Activated CD4-positive, alpha-beta T cell treated with anti-CD3 and anti-CD28 coated beads, Interleukin-2, amount 50 U/mL, for 24 hours (primary cell): ENCODE measurements at places on chromosomes 12 and 14.

GRCh38 chr14:85587151-85587711 lies 57.3 kb downstream of the FLRT2 start:
- no peak for DNase-seq

GRCh38 chr12:12845794-12846243 lies 32.7 kb downstream of the DDX47 start:
- DNase-seq = no peak

DNA sequence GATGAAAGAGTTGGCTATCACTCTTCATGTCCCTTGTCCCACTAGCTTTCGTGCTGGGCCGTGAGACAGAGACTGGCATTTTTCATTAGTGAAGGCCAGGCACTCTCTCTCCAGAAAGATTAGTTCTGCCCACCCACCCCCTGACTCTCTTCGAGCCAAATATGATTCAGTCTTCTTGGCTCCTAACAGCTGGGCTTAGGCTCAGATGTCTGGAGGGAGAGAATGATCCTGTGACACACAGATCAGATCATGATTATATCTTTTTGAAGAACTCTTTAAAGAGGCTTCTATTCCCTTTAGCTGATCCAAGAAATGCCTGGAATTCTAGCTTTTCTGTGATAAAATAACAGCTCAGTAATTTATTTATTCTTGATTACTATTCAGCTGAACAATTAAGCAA lies 5.2 kb upstream of the GNG2 start:
- DNase-seq = no peak

GRCh38 chr14:61703342-61704129 lies 8.2 kb downstream of the HIF1A start:
- no peak for DNase-seq

DNA sequence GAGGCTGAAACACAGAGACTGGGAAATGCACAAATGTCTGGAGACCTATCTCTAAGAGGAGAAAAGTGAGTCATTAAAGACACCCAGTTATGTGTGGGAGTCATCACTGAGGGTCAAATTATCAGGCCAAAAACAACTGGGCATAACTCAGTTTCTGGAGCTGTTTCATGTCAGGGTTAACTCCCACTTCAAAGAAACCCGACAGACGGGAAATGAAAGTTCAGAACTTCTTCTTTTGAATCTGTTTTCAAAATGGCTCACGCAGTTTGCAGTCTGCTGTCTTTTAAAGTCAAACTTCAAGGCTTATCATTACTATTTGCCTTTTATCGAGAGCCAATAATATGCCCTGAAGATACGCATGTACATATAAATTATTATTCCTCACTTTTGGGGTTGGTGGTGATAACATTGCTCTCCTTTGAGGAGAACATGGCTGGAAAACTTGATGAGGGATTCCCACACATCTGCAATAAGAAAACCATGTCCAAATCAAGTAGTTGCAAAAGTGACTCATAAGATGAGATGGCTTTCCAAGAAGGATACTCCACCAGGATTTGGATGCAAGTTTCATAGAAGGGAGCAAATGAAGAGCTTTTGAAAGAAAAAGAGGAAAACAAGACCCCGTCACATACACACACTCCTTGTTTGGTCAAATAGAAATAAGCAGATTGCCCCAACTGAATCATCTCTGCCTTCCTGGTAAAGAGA lies 341.4 kb downstream of the ADAMTS20 start:
- DNase-seq = no peak

DNA sequence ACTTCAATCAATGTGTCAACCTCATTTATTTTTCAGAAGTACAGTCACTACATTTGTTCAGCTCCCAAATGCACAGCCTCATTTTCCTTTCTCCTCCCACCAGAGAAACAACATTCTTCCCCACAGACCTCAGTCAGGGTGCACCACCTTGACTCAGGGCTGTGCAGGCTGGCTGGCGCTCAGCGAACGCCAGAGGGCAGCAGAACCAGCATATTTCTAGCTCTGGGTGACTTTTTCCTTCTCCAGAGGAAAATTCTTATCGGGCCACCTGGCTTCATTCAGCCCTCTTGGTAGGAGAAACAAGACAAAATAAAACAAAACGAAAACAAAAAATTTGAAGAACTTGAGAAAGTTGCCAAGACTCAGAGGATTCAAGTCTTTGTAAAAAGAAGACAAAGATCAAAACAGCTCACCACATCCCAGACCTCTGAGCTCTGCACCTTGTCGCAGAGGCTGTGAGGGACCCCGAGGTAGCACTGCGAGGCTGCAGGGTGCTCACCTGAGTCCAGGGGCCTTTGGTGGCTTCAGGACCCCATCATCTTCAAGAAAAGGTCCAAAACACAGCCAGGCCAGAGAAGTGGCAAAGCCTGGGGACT lies 33.7 kb downstream of the PAH start:
- DNase-seq = peak; percentile 15

- no peak for DNase-seq
Observed at GRCh38 chr14:36430169-36430568, 89.9 kb downstream of the NKX2-1 start.

- no peak for DNase-seq
Observed at GRCh38 chr12:117583677-117584225, 222.3 kb upstream of the NOS1 start.

- no peak for DNase-seq
Observed at GRCh38 chr12:56115329-56115728, 1.1 kb upstream of the RPL41 start.

GRCh38 chr14:49461529-49462401 lies 124.4 kb downstream of the RPS29 start:
- no peak for DNase-seq

DNA sequence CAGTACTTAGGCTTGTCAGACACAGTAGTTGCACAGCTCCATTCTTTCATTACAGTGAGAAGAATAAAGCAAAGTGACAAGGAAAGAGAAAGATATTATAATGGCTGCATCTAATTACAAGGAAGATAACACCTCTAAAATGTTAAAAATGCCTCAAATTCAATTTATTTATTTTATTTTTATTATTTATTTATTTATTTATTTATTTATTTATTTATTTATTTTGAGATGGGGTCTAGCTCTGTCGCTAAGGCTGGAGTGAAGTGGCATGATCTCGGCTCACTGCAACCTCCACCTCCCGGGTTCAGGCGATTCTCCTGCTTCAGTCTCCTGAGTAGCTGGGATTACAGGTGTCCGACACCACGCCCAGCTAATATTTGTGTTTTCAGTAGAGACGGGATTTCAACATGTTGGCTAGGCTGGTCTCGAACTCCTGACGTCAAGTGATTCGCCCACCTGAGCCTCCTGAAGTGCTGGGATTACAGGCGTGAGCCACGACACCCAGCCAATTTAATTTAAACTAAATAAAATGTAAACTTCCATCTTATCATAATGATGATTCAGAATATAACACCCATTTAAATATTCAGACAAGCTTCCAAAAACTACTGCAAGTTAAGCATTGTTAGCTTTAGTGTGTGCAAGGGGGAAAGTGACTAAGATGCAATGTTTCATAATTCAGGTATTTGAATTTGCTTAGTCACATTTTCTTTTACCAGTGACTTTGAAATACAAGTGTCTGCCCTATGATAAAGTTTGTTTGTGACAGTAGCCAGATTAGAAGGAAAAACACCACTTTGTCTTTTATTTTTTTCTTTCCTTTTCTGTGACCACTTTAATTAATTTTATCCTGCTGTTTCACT lies 2.4 kb upstream of the CFAP54 start:
- DNase-seq = no peak

DNA sequence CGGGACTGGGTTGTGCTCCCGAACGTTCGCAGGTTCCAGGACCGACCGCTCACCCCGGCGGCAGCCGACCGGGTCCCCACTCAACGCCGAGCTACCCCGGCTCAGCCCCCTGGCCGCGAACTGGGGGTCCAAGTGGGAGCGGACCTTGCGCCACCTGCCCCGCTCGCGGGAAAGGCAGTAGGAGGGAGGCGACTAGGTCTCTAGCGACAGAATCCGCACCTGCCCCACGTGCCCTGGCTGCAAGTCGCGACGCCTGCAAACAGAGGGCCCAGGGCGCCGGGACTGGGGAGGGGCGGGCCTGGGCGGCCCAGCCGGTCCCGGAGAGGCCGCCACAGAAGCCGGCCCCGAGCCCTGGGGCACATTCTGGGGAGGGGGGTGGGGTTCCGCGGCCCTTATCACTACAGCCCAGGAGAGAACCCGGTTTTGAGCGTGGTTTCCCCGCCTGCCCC lies 239.2 kb upstream of the CPNE8 start:
- no peak for DNase-seq

DNA sequence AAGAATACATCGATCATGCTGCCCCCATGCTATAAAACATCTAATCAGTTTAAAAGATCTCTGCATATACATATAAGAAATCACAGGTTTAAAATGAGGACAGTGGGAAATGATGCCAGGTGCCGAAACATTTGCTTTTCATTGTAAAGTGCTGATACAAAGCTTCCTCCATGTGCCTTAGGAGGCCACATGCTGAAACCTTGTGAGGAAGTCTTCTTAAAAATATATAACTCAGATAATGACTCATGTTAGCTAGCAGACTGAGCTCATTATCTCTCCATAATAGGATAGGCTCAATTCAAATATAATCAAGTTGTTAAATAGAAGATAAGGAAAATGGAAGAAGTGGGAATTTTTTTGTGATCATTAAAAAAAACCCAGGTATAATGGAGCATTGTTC lies 65.9 kb downstream of the RFX4 start:
- no peak for DNase-seq

DNA sequence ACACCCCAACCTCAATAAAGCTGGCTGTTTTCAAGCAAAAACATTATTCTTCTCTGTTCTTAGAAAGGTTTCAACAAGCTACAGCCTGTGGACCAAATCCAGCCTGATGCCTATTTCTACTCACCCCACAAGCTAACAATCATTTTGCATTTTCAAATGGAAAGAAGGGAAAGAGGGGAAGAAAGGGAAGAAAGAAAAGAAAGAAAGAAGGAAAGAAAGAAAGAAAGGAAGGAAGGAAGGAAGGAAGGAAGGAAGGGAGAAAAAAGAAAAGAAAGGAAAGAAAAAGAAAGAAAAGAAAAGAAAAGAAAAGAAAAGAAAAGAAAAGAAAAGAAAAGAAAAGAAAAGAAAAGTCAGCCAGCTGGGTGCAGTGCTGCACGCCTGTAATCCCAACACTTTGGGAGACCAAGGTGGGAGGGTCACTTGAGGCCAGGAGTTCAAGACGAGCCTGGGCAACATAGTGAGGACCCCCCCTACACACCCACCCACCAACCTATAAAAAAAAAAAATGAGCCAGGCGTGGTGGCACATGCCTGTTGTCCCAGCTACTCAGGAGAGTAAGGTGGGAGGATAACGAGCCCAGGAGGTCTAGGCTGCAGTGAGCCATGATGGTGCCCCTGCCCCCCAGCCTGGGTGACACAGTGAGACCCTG lies 26.3 kb downstream of the SCARB1 start:
- DNase-seq = no peak

- DNase-seq = no peak
Observed at GRCh38 chr14:99812892-99813291, 19.7 kb downstream of the EML1 start.

DNA sequence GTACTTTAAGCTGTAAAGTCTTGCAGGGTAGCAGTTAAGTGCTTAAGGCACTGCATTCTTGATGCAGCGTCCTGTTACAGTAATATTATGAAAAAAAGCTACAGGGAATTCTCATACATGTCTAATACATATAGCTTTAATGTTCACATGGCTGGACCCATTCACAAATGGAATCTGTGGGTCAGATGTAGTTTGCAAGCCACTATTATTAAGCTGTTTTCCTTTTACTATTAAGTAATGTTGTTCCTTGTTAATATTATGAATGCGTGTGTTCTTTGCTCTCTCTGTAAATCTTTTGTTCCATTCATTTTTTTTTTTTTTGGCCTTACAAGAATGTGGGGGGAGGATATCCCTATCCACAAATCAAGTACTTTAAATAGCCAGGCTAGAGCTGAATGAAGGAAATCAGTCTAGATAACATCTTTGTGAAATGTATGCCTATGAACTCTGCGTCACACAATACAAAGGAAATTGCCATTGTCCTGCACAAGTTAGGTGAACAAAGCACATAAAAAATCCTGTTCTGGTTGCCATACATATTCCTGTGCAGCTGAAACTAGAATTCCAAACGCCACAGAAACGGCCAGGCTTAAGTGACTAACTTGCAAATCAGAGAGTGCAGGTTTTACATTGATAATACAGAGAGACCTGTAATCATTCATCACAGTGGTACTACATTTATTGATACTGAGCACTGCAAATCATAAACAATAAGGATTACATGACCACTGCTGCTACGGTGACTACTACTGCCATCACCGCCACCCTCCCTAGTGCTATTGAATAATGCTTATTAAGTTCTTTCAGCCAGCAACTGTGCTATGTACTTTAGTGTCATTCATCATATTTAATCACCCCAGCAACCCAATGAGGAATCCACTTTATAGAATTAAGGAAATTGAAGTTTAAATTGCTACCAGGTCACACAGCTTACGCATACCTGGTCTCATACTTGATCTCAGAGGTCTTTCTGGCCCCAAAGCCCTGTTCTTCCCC lies 111.9 kb downstream of the HMGA2 start:
- no peak for DNase-seq

GRCh38 chr12:57315681-57316080 lies 64.7 kb upstream of the STAC3 start:
- DNase-seq = no peak

- DNase-seq = no peak
Observed at GRCh38 chr12:80373666-80374065, 70.4 kb upstream of the PTPRQ start.

GRCh38 chr12:15767301-15767700 lies 21.9 kb downstream of the EPS8 start:
- DNase-seq = no peak
